ENCODE measurements at places on chromosomes 4 and X. TPM values are rescaled to one million over a fixed set of nuclear protein-coding genes. Genes with fewer than 3 reads are reported as not detected.

- DNase-seq: no peak
Observed at GRCh38 chr4:45353161-45353560, 626.8 kb upstream of the GNPDA2 start.

- DNase-seq: no peak
Observed at GRCh38 chr4:8829584-8829983, 42.1 kb downstream of the HMX1 start.

DNA sequence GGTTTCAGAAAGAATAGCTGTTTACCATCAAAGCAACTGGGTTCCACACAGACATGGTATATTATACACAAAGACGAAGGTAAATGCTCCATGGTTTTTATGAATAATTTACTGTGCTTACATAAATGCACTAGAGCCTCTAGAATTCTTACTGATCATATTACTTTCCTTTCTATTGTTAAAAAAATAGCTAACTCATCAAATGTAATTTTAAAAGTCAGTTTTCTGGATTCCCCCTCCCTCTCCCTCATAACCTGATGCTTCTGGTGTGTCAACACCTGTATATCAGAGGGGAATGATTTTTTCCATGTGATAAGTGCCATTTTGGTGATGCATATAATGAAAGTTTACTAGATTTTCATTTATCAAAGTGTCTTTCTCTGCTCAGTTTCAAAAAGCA lies 31.1 kb upstream of the LEF1 start:
- DNase-seq: no peak

- DNase-seq: no peak
Observed at GRCh38 chrX:96979766-96980165, 96.1 kb downstream of the RPA4 start.

GRCh38 chrX:153063315-153063714 lies 7.0 kb downstream of the PNMA3 start:
- no peak for DNase-seq

- no peak for DNase-seq
Observed at GRCh38 chr4:126627255-126627654, 1005.5 kb upstream of the INTU start.

DNA sequence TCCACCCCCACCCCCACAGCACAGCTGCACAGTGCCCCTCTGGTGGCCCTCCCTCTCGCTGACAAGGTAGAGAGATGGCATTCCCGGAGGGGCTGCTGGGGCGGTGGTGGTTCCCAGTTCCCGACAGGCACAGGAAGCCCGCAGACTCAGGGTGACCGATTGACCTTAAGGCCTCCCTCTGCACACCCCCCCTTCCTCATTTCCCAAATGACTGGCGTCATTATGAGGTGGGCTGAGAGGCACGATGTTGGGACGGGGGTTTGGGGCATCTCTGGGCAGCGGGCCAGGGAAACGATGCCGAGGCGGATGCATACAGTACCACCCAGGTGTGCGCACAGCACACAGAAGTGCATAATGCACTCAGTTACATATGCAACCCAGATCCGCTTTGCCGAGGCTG lies 3.5 kb upstream of the TIMP1 start:
- DNase-seq: no peak

- peak; percentile 33 for DNase-seq
Observed at GRCh38 chrX:136525738-136526606, 6.0 kb upstream of the VGLL1 start.

The GLOD5 gene
- total RNA-seq: not detected

The DLG3 gene
- total RNA-seq: 28.8 TPM

The IL2 gene
- total RNA-seq: not detected

The CSAG2 gene
- not detected for total RNA-seq

The ZCCHC13 gene
- total RNA-seq: not detected

The FGF2 gene
- 17.4 TPM for total RNA-seq

The KDM5C gene
- total RNA-seq: 39.2 TPM
